ENCODE measurements at places on chromosomes 16 and 17.

DNA sequence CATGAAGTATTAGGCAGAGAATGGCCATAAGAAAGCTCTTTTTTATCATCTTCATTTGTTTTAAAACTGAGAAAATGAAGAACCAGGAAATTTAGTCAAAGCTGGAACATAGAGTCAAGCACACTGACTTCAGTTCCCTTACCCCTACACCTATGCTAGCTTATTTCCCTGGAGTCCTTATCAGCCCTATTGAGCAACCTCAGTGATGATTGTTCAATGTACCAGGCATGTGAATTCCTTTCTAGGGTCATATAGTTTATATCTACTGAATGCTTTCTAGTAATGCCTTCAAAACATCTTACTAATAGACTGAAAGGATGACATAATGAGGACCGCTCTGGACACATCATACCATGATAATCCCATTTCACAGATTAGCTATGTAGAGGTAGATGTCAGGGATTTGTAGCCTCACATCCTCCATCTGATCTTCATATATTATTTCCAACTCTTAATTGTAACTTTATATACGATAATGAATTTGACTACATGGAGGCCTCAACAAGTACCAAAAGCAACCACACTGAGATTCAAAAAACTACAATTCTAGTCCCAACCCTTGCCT is 460.4 kb upstream of the DYNLRB2 start:
- DNase-seq = no peak

DNA sequence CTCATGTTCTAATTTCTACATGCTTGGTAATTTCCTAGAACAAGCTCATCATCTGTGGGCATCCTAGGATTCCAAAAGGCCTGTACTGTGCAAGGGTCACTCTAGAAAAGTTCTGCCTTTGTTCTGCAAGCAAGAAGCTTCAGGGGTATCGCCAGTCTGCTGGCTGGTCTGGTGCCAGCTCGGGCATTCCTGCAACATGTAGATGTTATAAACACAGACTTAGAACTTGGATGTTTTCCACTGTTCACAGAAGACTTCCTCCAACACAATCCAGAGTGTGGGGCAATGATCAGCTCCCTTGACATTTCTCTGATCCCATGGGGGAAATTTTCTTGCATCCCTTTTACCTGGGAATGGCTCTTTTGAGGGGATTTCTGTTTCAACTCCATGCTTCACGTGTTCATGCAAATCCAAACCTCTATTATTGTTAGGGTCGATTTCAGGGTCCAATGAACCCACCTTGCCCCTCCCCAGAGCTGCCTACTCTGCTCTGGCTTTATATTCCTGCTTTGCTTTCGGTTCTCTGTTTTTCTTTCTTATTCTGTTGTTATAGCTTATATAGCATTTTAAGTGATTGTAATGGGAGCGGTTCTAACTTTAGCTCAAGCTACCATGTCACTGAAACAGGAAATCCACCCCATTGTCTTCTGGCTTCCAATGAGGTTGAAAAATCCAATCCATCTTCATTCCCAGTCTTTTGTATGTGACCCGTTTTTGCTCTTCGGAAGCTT is 25.3 kb downstream of the UBE2O start:
- no peak for DNase-seq

- no peak for DNase-seq
These were observed 1.5 kb downstream of the ZNF688 start for GRCh38 chr16:30569746-30570635.

DNA sequence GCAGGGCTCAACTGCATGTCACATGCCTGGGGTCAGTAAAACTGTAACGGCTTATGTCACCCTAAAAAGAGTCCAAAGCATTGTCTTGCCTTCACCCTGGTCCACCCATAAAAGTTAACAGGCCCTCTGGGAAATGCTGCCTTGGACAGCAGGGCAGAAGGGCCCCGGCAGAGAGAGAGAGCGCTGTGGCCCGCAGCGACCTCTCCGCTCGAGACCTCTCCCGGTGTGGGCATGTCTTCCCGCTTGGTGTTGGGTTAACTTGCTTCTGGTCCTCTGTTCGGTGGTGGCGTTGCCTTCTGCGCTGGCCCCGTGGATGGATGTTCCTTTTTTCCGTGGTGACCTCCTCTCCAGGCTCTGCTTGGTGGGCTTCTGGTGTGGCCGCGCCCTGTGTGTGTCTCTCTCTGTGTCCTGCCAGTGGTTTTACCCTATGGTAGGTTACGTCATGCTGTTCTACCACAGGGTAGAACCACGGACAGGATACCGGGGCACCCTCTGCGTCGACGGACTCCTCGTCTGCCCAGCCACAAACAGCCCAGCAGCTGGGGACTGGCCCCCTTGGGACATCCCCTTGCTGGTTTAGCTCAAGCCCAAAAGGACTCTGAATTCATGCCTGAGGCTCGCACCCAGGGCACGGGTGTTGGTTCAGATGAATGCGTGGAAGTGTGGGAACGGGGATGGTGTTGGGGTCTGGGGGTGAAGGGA is 18.3 kb upstream of the CLEC18A start:
- no peak for DNase-seq

DNA sequence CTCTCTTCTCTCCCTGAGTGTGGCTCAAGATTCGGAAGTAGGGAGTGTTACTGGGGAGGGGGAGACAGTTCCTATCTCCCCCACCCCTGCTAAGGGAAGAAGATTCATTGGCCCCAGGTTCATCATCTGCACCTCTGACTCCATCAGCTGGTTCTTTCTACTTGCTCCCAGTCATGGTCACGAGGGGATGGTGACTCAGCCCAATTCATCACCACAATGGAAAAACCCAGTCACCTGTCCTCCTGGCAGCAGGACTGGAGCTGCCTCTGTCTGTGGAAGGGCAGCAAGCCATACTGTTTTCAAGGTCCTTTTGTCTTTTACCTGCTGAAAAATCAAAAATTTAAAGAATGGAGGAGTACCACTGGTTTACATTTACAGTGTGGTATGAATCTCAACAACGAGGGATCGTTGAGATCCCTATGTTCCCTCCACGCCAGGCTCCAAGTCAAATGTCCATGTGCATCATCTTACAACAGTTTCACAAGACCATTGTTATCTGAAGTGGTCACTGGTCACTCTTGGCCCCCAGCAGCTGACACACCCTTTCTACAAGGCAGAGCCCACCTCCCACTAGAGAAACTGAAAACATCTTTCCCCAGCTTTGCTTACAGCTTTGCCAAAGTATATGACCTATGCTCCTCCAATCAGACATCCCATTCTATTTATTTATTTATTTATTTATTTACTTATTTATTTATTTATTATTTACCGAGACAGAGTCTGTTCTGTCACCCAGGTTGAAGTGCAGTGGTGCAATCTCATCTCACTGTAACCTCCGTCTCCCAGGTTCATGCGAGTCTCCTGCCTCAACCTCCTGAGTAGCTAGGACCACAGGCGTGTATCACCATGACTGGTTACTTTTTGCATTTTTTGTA is 40.4 kb upstream of the NDRG4 start:
- DNase-seq = no peak

GRCh38 chr16:4976079-4976478 is 17.9 kb downstream of the SEC14L5 start:
- DNase-seq = no peak

DNA sequence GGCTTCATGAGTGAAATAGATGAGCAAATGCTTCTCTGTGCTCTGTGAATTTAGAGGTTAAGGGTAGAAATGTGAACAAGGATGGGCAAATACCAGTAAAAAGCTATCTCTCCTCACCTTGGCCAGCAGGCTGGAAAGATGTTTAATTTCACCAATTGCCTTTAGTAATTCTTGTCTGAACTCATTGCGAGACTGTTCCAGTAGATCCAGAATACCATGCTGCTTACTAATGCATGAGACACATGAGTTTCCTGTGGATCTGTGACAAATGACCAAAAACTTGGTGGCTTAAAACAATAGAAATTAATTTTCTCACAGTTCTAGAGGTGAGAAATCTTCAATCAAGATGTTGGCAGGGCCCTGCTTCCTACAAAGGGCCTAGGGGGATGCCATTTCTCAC is 9.3 kb upstream of the ZNF624 start:
- no peak for DNase-seq

- no peak for DNase-seq
These were observed 37.3 kb downstream of the PIEZO1 start for GRCh38 chr16:88747588-88748301.

DNA sequence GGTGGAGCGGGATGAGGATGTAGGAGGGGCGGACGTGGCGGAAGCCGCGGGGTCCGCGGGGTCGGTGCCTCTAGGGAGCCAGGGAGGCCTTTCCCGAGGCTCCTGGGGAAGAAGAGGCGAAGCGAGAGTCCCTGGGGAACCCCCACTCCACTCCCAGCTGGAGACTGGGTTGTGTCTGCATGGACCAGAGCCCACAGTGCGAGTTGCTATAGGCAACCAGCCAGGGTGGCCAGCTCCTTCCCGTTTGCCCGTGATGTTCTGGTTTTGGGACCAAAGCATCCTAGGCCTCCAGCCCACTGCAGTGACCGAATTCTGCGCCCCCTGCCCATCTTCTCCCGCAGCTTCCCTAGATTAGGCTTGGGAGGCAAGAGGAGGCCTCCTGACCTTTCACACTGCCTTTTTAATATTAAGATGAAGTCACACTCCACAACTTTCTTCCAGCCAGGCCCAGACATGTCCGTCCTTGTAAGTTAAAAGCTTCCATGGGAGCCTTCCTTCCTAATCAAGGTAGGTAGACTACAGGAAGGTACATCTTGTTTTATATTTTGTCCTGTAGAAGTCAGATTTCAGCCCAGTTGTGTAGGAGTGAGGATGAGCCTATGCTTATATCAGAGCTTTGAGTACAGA is 469 bp downstream of the AMZ2 start:
- DNase-seq = no peak

DNA sequence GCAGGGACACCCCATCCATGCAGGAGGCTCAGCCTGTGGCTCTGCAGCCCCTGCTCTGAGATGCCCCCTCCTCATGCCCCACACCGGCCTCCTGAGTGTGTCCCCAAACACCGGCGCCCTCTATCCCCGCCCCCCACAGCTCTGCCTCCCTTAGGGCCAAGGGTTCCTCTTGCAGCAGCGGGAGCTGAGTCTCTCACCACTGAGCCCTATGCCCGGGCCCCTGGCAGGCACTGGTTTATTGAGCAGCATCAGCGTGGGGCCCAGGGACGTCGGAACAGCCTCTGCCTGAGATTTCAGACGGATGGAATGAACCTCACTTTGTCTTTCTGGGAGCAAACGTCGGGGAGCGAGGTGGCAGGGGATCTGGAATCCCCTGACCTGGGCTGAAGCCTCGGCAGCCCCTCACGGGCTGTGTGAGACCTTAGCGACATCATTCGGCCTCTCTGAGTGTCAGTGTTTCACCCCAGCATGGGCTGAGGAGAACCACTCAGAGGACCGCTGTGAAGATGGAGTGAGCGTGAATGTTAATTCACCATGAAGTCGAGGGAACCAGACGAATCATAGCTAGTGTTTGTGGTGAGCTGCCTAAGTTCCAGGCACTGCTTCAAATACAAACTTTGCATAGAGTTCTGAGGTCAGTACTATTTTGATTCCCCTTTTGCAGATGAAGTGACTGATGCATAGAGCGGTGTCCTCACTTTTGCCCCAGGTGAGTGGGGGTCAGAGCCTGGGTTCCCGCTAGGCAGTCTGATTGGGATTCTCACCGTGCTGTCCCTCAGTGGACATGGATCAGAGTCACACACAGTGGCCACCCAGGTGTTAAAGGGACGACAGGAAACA is 5.3 kb upstream of the C16orf74 start:
- no peak for DNase-seq

- no peak for DNase-seq
These were observed 180.1 kb downstream of the HS3ST3A1 start for GRCh38 chr17:13421581-13422130.

GRCh38 chr16:6284731-6285130 is 1047.9 kb upstream of the RBFOX1 start:
- DNase-seq = no peak

- DNase-seq = peak; percentile 41
These were observed 161.1 kb upstream of the CACNG5 start for GRCh38 chr17:66673668-66674276.

GRCh38 chr16:22844416-22844815 is 30.5 kb downstream of the HS3ST2 start:
- DNase-seq = no peak

DNA sequence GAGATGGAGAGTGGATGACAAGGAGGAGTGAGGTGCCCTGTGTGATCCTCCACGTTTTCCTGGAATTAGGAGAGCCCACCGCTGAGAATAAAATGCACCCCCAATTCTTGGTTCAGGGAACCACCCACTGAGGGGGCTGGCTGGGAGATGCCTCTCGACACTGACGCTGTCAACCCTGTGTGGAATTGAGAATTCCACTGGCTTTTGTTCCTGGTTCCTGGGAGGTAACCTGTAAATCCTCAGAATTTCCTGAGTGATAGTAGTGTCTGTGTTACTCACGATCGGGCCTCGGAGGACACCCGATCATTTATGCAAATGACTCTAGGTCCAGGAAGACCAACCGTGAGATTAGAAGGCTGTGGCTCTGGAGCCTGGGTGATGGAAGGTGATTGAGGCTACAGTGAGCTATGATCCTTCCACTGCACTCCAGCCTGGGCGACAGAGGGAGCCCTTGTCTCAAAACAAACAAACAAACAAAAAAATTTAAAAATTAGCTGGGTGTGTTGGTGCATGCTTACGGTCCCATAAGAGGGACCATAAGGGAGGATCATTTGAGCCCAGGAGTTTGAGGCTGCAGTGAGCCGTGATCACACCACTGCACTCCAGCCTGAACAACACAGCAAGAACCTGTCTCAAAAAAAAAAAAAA is 11.7 kb upstream of the PRPSAP1 start:
- DNase-seq = no peak

DNA sequence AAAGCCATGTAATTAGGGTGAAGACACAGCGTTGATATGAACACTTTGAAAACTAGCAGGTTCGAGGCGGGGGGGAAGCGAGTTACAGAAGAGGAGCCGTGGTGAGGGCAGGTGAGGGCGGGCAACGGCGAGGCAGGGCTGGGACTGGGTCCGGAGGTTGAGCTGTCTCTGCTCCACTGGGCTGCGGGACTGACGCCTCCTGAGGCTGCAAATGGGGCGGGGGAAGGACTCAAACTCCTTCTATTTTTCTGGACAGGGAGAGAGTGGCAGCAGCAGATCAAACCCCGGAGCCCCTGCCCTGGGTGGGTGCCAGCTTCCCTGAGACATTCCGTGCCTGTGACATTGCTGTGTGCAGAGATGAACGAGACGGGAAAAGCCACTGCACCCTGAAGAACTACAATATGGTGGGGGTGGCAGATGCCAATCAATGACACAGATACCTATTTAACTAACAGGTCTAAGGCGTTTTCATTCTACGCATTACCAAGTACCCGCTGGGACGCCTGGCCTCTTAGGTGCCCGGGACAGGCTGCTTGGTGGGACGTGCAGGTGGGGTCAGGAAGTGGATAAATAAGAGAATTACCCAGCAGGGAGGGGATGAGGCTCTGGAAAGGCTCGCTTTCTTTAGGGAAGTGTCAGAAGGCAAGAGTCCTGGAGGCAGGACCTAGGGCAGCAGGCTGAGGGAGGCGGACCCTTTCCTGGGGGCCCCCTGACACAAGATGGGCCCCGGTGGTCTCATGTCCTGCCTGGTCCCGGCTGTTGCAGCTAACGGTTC is 30.4 kb downstream of the RPH3AL start:
- no peak for DNase-seq

GRCh38 chr17:82897514-82898249 is 57.9 kb upstream of the ZNF750 start:
- DNase-seq = no peak
